Heart left ventricle (tissue), 16 donors: ENCODE measurements at places on chromosomes 12 and 14. TPM values are rescaled to one million over a fixed set of nuclear protein-coding genes. Genes with fewer than 3 reads are reported as not detected.

STON2 gene
- polyA plus RNA-seq = 0.28 TPM

DPPA3 gene
- not detected for polyA plus RNA-seq

HSP90B1 gene
- polyA plus RNA-seq = 1,036 TPM

CHMP4A gene
- 72.8 TPM for polyA plus RNA-seq

PITPNM2 gene
- 12.0 TPM for polyA plus RNA-seq

TARBP2 gene
- polyA plus RNA-seq = 23.5 TPM

DNA sequence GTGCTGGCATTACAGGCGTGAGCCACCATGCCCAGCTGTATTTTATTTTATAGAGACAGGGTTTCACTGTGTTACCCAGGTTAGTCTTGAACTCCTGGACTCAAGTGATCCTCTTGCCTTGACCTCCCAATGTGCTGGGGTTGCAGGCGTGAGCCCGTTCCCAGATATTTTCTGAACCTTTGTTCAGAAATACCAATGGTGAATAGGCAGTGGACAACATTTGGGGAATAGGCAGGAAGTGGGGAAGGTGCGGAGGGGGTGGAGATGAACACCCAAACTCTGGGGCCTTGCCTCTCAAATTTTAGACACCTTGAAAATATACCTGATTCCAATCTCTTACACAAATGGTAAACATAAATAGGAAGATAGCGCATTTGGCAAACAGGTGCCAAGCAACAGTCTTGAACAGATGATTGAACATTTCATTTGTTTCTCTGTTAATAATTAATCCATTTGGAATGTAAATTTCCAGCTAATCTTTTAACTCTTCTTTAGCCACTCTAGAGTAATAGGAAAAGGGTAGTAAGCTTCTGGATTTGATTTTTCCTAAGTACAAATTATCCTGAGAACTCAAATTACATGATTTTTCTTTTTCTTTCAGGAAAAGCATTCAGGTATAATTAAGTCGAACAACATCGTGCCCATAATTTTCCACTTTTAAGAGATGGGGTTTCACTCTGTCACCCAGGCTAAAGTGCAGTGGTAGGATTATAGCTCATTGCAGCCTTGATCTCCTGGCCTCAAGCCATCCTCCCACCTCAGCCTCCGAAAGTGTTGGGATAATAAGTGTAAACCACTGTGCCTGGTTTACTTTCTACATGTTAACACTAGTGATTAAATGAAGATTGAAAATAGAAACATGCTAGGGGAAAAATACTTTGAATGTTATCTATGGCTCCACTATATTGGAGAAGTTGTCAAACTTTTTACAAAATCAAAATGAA is 22.9 kb upstream of the RNF34 start:
- H3K27me3 ChIP-seq = no peaks in the 10 kb centered on the region
- no peak for DNase-seq
- no peaks in the 10 kb centered on the region for H3K4me1 ChIP-seq

GRCh38 chr12:6459004-6459337 is 7.1 kb downstream of the TAPBPL start:
- H3K4me1 ChIP-seq = peaks cover 21% of the 10 kb centered on the region
- H3K36me3 ChIP-seq = peaks cover 84% of the 10 kb centered on the region
- no peak for DNase-seq
- H3K27ac ChIP-seq = no peak overlapping the region
- H3K4me3 ChIP-seq = no peak overlapping the region

GRCh38 chr14:61839507-61839906 is 77.3 kb downstream of the SNAPC1 start:
- no peak overlapping the region for H3K4me3 ChIP-seq
- no peak for DNase-seq
- H3K4me1 ChIP-seq = no peaks in the 10 kb centered on the region
- H3K36me3 ChIP-seq = no peaks in the 10 kb centered on the region
- H3K27ac ChIP-seq = no peak overlapping the region
- H3K27me3 ChIP-seq = no peaks in the 10 kb centered on the region

GRCh38 chr14:65228956-65229747 is 126.8 kb upstream of the MAX start:
- H3K36me3 ChIP-seq = no peaks in the 10 kb centered on the region
- H3K4me1 ChIP-seq = peaks cover 6% of the 10 kb centered on the region
- peak overlapping the region; percentile 50 for H3K4me3 ChIP-seq
- H3K27me3 ChIP-seq = no peaks in the 10 kb centered on the region
- peak overlapping the region; percentile 92 for H3K27ac ChIP-seq

- peak; percentile 94 for DNase-seq
- H3K4me3 ChIP-seq = peak within 1 kb of the TSS; percentile 84
- H3K27me3 ChIP-seq = no peaks in the 10 kb centered on the region
- H3K36me3 ChIP-seq = no peaks in the 10 kb centered on the region
- peaks cover 16% of the 10 kb centered on the region for H3K4me1 ChIP-seq
- H3K27ac ChIP-seq = peak within 1 kb of the TSS; percentile 93
Measured at GRCh38 chr14:50231475-50232275, at the start of gene SOS2. Gene SOS2 (minus strand): TSS chr14:50231578. CDS start chr14:50231283, 295 bp downstream.

DNA sequence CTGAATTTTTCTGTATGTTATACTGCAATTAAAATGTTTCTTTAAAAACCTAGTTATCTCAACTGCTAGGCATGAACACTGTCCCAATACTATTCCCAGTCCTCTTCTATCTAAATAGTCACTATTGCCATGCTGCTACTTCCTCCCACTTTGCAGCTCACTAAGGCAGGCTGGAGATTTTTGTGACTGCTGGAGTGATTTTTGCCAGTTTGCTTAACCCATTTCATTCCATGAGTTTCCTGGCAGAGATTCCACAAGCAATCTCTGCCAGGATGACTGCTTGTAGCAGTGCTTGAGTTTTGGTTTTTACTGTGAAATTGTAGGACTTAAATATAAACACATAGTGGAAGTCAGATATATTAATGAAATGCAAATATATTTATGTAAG is 80.8 kb downstream of the BHLHE41 start:
- DNase-seq = no peak
- H3K27me3 ChIP-seq = no peaks in the 10 kb centered on the region
- no peak overlapping the region for H3K27ac ChIP-seq
- H3K36me3 ChIP-seq = no peaks in the 10 kb centered on the region

DNA sequence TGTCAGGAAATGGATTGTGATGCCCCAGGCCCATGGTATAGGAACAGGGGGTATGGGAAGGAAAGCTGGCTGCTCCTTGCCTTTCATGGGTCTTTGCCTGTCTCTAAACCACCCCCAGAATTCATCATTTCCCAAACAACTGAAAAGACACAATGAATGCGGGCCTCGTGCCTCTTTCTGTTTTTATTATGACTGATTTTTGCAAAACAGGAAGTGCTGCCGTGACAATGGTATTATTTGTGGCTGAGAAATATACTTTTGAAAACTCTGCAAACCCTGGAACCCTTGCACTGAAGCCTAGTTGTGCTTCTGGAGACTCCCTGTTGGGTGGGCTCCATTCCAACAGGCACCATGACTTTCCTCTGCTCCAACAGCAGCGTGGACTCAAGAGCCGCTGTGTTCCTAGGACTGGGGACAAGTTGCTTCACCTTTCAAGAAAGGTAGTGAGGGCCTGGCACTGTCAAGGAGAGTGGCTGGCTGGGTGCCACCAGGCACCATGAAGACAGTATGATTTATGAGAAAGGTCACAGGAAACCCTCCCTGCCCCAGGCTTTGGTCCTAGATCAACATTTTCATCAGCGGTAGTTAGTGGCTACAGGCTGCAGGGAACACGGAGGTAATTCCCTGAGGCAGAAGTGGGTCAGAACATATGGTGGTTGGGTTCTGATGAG is 4.8 kb upstream of the DGLUCY start:
- no peak for DNase-seq
- no peaks in the 10 kb centered on the region for H3K27me3 ChIP-seq
- H3K27ac ChIP-seq = peak overlapping the region; percentile 13
- H3K4me3 ChIP-seq = no peak overlapping the region
- H3K4me1 ChIP-seq = peaks cover 7% of the 10 kb centered on the region

GRCh38 chr12:132562489-132563021 is 47.8 kb downstream of the LRCOL1 start:
- H3K4me1 ChIP-seq = no peaks in the 10 kb centered on the region
- no peak overlapping the region for H3K27ac ChIP-seq
- no peak overlapping the region for H3K4me3 ChIP-seq
- no peaks in the 10 kb centered on the region for H3K36me3 ChIP-seq

DNA sequence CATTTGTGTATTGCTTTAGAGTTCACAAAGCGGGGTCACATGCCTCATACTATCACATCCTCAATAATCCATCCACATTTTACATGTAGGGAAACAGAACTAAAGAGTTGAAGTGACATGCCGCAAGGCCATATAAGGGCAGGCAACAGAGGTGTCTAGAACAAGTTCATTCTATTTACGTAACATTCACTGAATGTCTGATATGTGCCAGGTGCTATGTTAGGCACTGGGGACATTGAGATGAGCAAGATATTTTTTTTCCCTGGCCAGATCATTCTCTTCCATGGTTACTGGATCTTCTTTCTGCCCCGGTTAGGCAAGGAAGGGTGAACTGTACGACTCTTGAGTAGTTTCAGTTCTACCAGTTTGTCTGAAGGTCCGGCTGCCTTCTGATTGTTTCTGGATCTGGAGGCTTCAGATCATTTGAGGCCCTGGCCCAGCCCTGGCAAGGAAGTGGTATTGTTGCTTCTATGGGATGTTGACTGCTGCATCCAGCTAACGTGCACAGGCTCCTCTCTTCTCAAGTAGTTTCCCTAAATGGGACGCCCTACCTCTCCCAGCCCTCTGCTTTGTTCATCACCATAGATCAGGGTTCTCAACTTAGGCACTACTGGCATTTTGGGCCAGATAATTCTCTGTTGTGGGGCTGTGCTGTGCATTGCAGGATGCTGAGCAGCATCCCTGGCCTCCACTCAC is 12.1 kb downstream of the GPATCH2L start:
- peak overlapping the region; percentile 50 for H3K27ac ChIP-seq
- H3K4me1 ChIP-seq = peaks cover 12% of the 10 kb centered on the region
- H3K36me3 ChIP-seq = peaks cover 39% of the 10 kb centered on the region
- DNase-seq = no peak
- no peaks in the 10 kb centered on the region for H3K27me3 ChIP-seq
- no peak overlapping the region for H3K4me3 ChIP-seq

GRCh38 chr14:72810201-72810600 is 83.7 kb downstream of the DPF3 start:
- DNase-seq = no peak
- H3K27ac ChIP-seq = peak overlapping the region; percentile 72
- H3K4me3 ChIP-seq = no peak overlapping the region

DNA sequence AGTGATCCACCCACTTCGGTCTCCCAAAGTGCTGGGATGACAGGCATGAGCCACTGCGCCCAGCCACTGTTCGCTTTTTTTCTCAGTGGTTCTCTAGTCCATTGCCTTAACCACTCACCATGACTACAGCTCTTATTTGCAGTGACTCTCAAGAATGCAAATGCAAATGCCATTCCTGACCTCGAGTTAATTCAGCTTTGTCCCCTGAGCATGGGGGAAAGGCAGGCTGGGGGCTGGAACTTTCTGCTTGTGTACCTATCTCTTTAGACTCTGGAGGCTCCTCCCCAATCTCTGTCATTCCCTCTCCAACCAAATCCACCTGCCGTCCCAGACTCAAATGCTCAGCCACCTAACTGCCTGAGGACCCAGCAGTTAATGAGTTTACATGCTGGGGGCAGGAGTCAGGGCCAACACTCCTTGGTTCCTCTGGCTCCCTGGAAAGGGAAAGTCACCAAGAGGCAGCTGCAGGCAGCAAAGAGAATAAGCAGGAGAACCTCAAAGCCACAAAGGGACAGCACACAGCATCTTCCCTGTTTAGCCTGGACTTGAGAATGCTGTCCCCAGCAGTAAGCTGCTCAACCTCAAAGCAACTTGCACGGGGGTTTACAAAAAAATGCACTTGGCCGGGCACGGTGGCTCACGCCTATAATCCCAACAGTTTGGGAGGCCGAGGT is 5.3 kb upstream of the HNF1A start:
- H3K4me3 ChIP-seq = no peak overlapping the region
- no peak for DNase-seq
- no peaks in the 10 kb centered on the region for H3K27me3 ChIP-seq
- H3K36me3 ChIP-seq = no peaks in the 10 kb centered on the region
- no peak overlapping the region for H3K27ac ChIP-seq
